Caco-2 (cell line): ENCODE measurements at places on chromosomes 3 and 15.

DNA sequence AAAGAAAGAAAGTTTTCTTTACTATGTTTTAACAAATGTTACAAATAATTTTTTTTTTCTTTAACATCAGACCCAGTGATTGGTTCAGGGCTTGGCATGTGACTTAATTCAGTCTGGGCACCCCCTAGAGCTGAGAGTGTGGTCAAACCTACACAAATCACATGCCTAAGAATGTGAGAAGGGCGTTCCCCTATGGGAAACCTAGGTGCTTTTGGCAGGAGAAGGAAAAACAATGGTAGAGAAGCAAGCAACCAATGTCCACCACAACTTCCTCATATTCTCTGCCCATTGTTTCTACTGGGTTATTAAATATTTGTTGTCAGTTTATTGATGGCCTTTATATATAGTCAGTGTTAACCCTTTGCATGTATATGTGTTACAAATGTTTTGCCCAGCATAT, 21.4 kb upstream of the PIAS1 start:
- DNase-seq: no peak

GRCh38 chr3:141767066-141767465, 3.9 kb downstream of the GRK7 start:
- no peak for DNase-seq

DNA sequence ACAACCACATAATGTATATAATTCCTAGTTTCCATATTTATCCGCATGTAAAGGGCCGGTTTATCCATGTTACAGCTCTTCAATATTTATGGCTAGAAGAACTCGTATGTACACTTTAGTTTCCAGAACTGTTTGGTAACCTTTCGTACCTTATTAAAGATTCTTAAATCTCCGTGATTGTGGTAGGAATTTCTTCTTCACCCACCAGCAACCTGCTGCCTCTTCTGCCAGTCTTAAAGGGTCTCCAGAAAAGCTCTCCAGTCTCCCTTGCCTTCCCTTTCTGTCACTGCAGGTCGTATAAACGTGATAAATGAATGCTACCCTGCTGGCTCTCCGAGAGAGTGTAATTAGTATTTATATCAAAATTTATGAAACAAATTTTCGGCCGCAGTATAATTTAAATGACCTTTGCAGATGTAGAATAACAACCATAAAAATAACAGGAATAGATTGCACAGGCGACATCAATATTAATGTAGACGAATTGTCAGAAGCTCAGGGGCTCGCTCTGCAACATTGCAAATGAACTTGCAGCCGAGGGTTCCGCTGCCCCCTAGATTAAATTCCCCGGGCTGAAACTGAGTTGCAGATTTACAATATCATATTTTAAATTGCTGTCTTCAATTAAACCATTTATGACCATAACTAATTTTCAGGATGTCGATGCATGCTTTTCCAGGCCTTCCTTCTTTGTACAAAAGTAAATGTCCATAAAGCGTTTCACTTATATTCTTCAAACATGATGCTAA, 5.4 kb downstream of the ZIC1 start:
- DNase-seq: no peak

- DNase-seq: no peak
These were observed 283.1 kb downstream of the NFKBIZ start for GRCh38 chr3:102132370-102132769.

DNA sequence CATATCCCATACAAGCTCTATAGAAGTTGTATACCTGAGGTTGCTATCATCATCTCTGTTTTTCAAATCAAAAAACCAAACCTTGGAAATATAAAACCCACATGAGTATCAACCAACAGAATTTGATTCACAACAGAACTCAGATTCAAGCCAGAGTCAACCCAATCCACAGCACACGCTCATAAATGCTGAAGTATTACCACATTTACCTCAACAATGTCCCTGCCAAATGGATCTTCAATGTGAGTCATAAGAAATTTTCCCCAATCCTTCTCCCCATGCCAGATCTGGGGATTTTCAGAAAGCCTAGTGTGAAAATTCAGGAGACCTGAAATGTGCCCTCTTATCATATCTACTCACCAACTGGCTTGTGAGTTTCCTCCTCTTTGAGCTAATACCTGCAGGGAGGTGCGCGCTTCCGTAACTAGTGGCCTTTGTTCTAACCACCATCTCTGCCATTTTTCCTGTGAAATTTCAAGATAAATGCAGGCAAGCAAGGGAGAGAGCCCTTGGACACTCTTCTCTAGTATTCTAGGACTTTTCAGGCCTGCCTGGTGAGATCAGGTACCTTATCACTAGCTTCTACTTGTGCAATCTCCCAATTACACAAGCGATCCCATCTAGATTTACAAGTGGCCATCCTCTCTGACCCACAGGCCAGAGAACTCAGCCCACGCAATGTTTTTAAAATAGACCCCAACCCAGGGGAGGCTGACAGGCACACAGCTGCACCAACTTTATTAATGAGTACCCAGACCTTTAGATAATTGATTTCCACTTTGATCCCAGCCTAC, 1076.9 kb upstream of the CFAP20DC start:
- DNase-seq: no peak
